Occipital lobe (tissue), 3 donors: ENCODE measurements at places on chromosomes 4 and X. TPM values are rescaled to one million over a fixed set of nuclear protein-coding genes. Genes with fewer than 3 reads are reported as not detected.

FHDC1 gene
- 3.3 TPM for total RNA-seq

USP38 gene
- total RNA-seq = 27.6 TPM

P2RY4 gene
- total RNA-seq = 0.16 TPM

PRDM8 gene
- total RNA-seq = 24.6 TPM

SYN1 gene
- 17.5 TPM for total RNA-seq

REPS2 gene
- 37.7 TPM for total RNA-seq

TRIM60 gene
- total RNA-seq = not detected
